ENCODE measurements at places on chromosomes 4 and X.

DNA sequence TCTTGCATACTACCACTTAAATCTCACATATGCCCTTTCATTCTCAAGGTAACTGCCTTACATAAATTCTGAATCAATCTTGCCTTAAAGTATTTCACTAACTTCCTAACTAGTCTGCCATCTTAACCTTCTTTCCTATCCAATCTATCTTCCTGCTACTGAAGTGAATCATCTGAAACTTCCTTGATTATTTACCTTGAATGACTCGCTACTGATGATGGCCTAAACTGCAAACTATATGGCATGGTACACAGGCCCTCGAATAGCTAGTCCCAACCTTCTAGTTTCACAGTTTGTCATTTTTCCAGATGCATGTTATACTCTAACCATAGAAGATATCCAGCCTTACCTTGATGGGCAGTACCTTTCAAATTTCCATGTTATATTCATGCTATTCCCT is 19.9 kb downstream of the PHKA1 start:
- no peak for DNase-seq

DNA sequence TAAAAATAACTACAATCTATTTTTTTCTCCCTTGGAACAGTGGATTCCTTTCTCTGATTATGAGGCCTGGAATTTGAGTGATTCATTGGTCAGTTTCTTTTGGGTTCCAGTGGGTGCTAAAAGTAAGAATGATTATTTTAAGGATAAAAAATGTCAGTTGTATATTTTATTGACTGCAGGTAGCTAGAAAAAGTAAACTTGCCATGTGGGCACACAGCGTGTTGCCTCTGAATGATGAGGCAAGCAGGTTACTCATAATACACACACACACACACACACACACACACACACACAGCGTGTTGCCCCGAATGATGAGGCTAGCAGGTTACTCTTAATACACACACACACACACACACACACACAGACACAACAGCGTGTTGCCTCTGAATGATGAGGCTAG is 13.8 kb downstream of the GALNT7 start:
- DNase-seq: no peak

DNA sequence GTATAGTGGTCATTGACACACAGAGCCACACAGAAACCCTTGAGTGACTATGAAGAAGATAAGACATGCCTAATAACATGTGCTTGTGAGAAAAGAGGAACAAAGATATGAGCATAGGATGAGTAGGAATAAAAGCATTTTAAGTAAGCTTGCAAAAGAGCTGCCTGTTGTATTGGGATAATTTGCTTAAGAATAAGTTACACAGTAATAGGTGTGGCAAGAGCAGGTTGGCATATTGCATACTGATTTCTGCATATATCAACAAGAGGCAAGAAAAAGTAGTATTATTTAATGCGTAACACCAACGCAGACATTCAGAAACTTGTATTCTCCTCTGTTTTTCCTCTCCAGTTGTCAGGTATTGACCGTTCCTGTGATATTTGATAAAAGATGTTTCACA is 111.5 kb upstream of the UGT8 start:
- no peak for DNase-seq

- no peak for DNase-seq
These were observed 15.3 kb upstream of the XPNPEP2 start for GRCh38 chrX:129723511-129723910.

DNA sequence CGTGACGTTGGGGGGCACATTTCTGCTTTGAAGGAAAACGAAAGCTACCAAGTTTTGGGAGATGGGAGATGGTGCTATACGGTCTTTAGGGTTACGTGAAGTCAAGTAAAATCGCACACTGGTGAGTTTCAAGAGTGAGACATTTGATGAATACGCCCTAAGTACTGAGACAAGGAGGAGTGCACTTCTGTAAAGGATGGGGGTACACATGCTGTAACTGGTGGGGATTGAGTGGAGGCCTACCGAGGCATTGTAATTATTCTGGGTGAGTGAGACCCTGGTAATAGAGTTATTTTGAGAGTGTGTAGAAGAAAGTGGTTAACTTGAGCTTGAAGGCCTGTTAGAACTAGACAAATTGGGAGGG is 536 bp downstream of the SH3BGRL start:
- DNase-seq: no peak
